ENCODE measurements at places on chromosomes 5 and 9.

DNA sequence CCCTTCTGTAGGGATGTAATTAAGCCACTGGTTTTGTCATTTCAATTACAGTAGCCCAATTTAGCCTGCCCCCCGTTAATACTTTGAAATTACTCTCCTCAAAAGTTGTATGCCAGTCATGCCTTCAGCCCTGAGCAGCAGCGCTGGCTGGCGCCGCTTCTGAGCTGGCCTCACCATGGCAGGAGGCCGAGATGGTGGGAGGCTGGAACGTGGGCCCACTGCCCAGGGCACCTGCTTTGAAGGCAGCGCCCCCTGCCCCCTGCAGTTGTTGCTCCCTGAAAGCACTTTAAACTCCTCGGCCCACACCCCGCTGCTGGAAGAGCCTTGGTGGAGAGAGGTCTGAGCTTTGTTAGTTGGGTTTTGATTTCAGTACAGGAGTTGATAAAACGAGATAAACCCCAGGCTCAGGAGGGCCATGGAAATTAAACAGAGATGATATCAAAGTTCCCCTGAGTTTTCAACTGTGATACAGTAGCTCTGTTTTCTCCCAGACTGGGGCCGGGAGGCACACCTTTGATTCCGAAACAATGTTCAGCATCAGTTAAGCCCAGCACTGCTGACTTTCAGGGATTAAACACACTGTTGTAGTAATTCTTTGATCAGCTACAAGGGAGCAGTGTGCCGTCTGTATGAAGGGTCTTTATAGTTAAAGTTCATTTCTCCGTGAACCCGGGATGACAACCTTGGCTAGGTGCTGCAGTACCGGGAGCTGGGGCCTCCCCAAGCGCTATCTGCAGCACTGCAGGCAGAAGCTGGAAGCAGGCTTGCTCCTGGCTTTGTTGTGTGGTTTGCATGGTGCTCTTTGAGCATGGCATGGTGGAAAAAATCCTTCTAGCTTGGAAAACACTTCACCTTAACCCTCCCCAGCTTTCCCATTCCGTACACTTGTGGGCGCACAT, 9.5 kb downstream of the MVB12B start:
- DNase-seq, result no peak

- DNase-seq, result no peak
Observed at GRCh38 chr5:102312586-102313370, 16.7 kb upstream of the SLCO4C1 start.

DNA sequence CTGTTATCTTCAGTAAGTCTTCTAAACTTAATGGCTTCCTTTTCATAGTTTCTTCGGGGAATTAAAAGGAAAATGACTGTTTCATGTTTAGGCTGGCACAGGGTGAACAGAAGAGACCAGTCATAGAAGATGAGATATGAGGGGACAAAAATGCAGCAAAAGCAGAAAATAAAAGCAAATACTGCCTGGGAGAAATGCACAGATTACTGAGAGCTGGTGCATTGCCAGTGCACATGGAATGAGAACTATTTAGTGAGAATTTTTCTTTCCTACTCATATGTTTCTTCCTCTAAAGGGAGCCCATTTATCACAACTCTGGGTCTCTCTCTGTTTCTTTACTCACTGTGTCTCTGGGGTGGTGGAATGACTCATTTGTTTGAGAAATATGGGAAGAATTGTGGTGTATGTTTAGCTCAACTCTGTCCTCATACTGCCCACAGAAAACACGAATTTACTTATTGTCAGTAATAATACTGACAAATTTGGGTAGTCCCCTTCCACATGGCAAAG, 25.9 kb upstream of the ANKRD55 start:
- DNase-seq, result no peak

GRCh38 chr9:97529363-97530076, 28.1 kb downstream of the TMOD1 start:
- no peak for DNase-seq

- no peak for DNase-seq
Observed at GRCh38 chr9:88258024-88258423, 119.7 kb upstream of the SPATA31C2 start.

- DNase-seq, result no peak
Observed at GRCh38 chr5:17243287-17244063, 26.0 kb downstream of the BASP1 start.
